ENCODE measurements at places on chromosomes 11 and 22.

DNA sequence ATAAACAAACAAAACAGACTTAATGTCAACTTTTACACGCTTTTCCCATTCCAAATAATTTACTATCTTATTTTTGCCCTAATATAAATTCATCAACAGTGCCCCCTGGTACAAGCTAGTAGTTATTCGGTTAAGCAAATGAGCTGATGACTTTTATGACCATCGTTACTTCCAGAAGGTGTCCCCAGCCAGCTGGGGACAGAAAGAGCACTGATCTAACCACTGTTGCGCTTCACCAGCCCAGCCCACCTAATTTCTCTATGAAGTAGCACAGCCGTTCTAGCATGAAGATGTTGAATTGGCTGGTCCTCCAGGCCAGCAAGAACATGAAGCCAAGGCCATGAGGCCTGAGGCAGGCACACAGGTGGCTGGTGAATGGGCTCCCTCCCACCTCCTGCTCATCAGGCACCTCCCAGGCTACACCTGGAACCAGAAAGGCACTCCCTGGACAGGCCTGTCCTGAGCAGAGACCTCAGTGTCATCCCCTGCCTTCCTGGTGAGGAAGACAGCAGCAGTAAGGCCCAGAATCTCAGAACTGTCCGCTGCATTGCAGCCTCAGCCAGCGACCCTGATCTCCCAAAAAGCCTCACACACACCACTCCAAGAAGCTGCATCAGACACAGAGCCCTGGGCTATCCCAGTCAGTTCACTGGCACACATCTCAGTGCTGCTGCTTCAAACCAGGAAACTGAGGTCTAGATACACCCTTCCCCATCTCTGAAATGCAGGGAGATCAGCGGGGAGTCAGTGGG is 12.9 kb downstream of the GNB1L start:
- DNase-seq = no peak

- DNase-seq = no peak
Observed at GRCh38 chr11:126477535-126478305, 122.2 kb downstream of the ST3GAL4 start.

GRCh38 chr11:118132385-118133151 is 20.1 kb downstream of the SCN4B start:
- no peak for DNase-seq

- no peak for DNase-seq
Observed at GRCh38 chr11:5989203-5989602, 2.4 kb upstream of the OR52L1 start.

DNA sequence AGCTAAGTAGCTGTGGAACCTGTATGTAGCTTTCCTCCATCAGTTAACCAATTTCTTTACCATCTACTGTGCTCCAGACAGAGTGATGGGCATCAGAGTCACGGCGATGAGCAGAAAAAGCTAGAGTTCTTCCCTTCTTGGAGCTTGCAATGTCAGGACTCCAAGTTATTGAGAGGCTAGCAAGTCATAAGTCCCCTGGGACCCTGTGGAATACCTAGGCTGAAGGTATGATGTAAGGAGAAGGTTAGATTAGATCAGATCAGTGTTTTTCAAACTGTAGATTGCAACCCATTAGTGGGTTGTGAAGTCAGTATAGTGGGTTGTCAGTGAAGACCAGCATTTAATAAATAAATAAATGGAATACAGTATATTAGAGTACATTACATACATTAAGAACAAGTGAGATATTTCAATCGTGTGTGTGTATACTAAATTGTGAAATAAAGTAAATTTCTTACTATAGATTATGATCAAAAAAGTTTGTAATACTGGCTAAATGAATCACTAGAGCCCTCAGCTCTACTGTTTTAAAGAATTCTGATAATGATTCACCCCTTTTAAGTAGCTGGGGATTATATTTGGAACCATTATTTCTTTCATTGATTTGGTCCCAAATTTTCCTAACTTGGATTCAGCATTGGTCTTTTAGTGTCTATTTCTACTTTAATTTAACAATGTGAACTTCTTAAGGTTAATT is 52.3 kb downstream of the RASSF10 start:
- DNase-seq = no peak

GRCh38 chr11:113201054-113201818 is 113.1 kb upstream of the TTC12 start:
- DNase-seq = no peak

GRCh38 chr22:21907638-21908522 is 40.4 kb upstream of the MAPK1 start:
- DNase-seq = no peak

GRCh38 chr11:75668451-75669297 is at the start of gene MAP6:
Gene MAP6, minus strand, starts transcription at chr11:75669038. Its CDS starts 669 bp downstream, at chr11:75668369.
- no peak for DNase-seq

GRCh38 chr11:126523441-126524205 is 168.1 kb downstream of the ST3GAL4 start:
- no peak for DNase-seq

DNA sequence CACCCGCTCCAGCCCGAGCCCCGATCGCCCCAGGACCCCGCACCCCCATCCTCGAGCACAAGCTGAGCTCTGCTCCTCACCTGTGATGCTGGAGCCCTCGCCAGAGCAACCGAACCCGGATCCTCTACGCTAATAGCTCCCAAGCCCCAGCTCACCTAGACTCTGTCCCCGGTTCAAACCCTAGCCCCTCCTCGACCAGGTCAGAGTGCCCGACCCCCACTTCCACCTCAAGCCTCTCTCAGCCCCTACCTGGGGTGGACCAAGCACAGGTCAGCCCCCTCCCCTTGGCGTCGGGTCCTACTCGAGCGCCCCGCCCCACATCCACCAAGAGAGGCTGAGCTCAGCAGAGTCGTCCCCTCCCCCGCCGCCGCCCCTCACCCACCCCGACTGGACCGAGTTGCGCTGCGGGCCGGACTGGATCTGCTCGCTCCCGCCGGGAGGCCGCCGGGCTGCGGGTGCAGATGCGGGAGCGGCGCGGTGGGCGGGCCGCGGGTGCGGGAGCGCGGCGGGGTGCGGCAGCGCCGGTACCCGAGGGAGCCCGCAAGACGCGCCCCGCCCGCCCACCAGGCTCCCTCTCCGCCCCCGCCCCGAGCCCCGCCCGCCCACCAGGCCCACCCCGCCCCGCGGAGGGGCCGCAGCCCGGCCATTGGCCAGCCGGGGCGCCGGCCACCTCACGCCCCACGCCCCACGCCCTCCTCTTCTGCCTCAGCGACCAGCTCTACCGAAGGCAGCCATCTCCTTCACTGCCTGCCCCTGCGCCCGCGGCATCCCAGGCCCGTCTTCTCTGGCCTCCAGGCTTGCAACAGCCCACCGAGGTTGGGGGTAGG is 577 bp upstream of the DKK3 start:
- peak; percentile 52 for DNase-seq

DNA sequence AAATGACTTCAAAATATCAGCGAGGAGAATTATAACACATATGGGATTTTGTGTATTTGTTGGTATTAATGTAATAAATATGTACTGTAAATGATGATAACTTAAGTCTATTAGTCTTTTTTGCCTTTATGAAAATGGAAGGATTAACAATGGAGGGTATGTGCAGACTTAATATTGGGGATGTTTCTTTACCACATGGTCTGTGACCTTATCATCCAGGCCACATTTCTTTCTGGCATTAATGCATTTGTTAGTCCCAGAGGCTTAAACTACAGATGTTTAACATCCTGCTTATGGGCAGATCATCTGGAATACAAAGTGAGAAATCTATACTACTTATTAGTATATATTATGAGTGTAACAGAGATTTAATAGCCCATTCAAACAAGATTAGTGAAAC is 64.6 kb downstream of the SOX6 start:
- DNase-seq = no peak

- no peak for DNase-seq
Observed at GRCh38 chr11:12983336-12983735, 25.8 kb upstream of the RASSF10 start.

- DNase-seq = no peak
Observed at GRCh38 chr22:31629741-31630184, 32.3 kb downstream of the PISD start.

- DNase-seq = no peak
Observed at GRCh38 chr11:116397602-116398084, 375.1 kb downstream of the BUD13 start.

DNA sequence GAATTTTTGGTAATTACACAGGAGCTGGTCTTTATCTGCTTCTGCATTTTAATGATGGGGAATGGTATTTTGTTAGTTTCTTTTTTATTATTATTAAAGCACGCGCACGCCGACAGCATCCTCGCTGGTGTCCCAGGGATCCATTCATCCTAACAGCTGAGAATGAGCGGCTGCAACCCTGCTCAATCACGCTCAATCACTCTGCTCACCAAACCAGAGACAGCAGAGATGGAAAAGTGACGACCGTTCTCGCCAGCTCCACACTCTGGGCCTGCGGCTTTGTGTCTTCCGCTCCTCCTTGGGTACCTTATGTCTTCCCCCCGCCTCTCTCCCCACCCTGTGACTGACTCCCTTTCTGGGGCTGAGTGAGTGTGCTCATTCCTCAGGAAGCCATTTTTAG is 84.5 kb downstream of the DSCAML1 start:
- no peak for DNase-seq

DNA sequence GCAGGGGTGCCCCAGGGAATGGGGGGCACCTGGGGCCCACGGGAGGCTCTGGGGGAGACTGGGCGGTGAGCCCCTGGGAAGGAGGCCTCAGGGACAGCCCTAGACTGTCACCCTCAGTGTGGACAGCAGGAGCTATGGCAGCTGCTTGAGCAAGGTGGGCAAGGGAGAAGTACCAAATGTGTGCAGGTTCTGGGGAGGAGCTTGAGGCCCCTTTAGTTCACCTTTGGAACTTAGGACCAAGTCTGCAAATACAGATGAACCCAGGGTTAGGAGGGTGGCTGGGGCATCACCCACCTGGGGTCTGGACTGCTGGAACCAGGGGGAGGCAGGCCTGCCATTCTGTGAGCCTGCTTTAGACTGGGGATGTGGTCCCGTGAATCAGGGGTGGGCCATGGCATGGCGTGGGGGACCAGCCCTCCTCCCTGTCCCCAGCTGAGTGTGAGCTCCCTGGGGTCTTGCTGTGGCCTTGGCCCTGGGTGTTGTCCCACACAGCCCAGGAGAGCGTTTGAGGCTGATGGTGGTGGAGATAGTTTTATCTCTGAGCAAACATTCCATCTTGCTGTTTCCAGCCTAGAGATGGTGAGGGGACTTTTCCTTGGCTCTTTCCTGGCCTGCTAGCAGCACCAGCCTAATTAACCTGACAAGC is 122.3 kb downstream of the KCNQ1 start:
- DNase-seq = no peak

DNA sequence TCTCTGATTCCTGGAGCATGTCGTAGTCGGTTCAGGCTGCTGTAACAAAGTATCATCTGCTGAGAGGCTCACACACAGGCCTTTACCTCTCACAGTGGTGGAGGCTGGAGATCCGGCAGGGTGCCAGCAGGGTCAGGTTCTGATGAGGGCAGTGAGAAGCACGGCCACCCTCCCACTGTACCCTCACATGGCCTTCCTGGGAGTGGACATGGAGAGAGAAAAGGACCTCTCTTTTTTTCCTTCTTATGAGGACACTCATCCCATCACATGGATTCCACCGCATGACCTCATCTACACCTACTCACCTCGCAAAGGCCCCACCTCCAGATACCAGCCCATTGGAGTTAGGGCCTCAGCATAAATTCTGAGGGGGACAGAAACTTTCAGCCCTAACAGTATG is 99.5 kb downstream of the BCR start:
- no peak for DNase-seq

GRCh38 chr11:91257667-91258066 is 967.0 kb upstream of the FAT3 start:
- DNase-seq = no peak

DNA sequence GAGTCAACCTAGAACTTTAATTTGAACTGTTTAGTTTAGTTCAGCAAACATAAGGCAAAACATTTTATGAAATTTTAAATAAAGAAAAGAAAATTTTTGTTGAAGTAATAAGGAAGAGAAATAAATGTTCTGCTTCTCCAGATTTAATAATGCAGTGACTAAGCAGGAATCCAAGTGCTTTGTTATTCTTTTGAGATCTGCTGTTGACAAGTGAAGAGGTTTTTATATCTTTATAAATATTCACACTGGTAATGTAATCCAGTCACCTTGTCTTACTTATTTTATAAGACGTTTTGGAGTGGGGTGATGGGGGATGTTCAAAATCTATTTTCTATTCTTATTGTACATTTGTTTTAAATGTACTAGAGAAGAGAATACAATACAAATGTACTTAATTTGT is 725.9 kb upstream of the CCDC179 start:
- no peak for DNase-seq

- DNase-seq = no peak
Observed at GRCh38 chr11:67572747-67573419, 10.7 kb upstream of the GSTP1 start.

DNA sequence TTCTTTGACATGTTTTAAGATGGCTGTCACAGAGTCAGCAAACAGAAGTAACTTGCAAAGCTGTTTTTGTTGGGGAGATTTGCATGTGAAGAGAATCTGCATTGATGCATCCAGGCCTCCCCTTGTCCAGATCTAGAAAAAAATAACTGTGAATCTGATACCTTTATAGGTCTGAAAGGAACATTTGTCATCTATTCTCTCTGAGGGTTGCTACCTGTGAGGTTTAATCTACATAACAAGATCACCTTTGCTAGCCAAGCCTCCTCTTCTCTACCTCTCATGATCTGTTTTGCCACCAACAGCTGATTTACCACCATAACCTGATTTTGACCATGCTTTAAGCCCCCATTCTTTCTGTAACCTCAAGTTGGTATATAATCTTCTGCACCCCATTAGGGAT is 47.2 kb upstream of the SLC5A12 start:
- no peak for DNase-seq

DNA sequence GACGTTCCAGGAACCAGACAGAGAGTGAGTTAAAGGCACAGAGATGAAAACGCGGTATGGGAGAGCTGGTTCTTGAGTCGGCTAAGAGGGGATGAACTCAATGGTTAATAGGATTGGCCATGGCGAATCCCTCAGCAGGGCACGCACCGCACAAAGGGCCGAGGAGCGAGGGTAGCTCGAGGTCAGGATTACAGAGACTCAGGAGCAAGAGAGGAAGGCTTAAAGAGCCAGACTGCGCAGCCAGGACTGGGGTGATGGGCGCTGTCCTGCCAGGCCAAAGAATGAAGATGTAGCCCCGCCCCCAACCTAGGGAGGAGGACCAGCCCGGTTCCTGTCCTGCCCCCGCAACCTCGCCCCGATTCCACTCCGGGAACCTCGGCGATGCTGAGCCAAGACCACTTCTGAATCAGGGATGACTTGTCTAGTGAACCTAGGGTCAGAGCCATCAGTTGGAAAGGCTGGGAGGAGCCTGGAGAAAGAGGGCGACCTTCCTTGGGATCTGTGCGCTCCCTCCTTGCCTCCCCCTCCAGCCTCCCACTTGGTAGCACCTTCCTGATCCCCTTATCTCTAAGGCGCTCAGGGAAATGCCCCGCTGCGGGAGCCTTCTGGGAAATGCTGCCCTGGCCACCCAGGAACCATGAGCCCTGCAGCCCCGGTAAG is at the start of gene PLEKHB1:
Gene PLEKHB1, plus strand, starts transcription at position 610 of the 660 bp plus-strand sequence. Its CDS starts 28 bp downstream, at position 638.
- no peak for DNase-seq

- DNase-seq = no peak
Observed at GRCh38 chr11:80816966-80817365, 1376.1 kb upstream of the TENM4 start.
